Progenitor cell of endocrine pancreas (in vitro differentiated cells): ENCODE measurements at places on chromosomes 6 and 20.
A peak's percentile ranks its signal among the peaks of the same experiment; 100 is the strongest.

GRCh38 chr20:38601216-38602184 is at the start of gene ARHGAP40:
TSS of gene ARHGAP40 (plus strand) at chr20:38601809.
- DNase-seq, result no peak

DNA sequence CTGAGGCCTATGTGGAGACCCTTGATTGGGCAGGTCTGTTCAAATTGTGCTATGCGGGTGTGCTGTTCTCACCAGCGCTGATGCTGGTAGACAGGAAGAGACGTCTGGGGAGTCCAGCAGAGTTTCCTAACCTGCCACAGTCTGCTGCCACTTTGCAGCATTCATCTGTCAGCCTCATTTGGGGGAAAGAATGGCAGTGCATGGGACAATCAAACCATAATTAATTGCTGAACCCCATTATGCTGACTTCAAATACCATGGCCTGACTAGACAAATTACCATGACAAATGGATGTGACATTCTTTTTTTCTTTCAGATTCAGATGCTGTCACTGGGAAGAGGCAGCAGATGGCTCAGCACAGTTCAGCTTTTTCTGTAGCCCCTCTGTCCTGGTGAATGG is 171.4 kb upstream of the SYNDIG1 start:
- DNase-seq, result no peak

- DNase-seq, result no peak
Observed at GRCh38 chr6:22601984-22602383, 32.6 kb downstream of the HDGFL1 start.

DNA sequence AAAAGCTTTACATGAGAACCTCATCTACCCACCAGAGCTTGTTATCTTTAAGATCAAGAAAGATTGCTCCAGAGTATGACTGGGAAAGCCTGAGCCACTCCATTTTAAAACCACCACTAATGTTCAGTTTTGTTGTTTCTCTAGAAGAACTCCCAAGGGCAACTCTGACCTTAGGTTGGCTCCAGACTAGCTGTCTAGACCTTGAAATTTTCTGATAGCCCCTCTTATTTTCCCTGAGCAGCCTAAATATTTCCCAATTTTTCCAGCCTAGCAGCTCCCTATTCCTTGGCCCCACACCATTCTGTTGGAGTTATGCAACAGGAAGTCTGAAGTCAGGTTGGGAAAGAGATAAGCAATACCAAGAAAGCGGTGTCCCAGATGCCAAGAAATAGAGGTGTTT is 84.6 kb upstream of the TCF21 start:
- DNase-seq, result no peak

GRCh38 chr6:39934131-39934757 is at the start of gene MOCS1:
TSS of gene MOCS1 (minus strand) at chr6:39934462. CDS start at chr6:39934417, 45 bp downstream.
- peak; percentile 58 for DNase-seq

DNA sequence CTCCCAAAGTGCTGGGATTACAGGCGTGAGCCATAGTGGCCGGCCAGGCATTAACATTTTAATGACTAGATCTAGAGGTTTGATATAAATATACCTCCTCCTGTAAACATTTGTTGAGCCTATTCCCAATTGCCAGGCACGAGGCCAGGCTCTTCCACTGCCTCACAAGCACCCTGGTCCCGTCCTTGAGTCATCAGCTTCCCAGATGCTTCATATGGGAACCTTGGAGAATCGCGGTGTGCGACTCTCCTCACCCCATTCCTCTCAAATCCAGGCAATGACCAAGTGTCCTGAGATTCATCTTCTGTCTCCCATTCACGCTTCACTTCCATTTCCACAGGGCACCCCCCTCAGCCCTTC is 35.9 kb upstream of the PIM1 start:
- no peak for DNase-seq

- DNase-seq, result no peak
Observed at GRCh38 chr6:586553-586952, 70.3 kb downstream of the HUS1B start.

- no peak for DNase-seq
Observed at GRCh38 chr20:54585217-54585616, 109.8 kb downstream of the DOK5 start.

- no peak for DNase-seq
Observed at GRCh38 chr6:153816366-153816765, 222.7 kb upstream of the OPRM1 start.
